NCI-H2029 treated with DMSO at 0.1 percent for 48 hours (cell line): ENCODE measurements at places on chromosomes 11 and 22.

DNA sequence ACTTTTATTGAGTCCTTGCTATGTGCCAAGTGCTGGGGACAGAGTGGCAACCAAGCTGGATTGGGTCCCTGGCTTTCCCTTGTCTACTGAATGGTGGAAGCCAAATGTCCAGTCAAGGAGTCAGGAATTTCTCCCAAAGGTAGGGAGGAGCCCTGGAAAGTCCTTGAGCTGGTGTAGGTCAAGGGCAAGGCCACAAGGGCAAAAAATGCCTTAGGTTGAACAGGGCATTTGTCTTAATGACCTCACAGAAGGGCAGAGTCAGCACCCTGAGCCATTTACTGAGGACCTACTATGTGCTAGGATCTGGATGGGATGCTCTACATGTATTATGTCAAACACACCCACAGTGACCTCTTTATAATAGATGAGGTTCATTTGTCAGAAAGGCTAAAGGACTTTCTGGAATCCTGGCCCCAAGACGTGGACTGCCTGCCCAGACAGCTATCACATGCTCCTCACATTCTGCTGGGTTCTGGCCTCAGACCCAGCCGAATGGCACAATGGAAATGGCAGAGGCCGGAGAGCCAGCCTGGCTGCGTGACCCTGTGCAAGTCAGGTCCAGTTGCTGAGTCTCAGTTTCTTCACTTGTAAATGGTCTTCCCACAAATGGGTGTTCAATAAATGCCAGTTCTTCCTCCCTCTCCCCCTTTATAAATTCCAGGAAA, 17.7 kb downstream of the MOGAT2 start:
- no peak for DNase-seq

GRCh38 chr11:73218106-73218829, at the start of gene P2RY2:
Gene P2RY2, plus strand, starts transcription at chr11:73218281. Its CDS starts 15,879 bp downstream, at chr11:73234160.
- DNase-seq = no peak

GRCh38 chr11:108871867-108872266, 207.0 kb downstream of the DDX10 start:
- DNase-seq = no peak

GRCh38 chr11:134597452-134597851, 185.4 kb upstream of the B3GAT1 start:
- no peak for DNase-seq

- no peak for DNase-seq
Measured at GRCh38 chr22:17043521-17043920, 35.5 kb upstream of the GAB4 start.

GRCh38 chr11:10483174-10483573, 28.1 kb downstream of the AMPD3 start:
- no peak for DNase-seq
